ENCODE measurements at places on chromosomes 4 and X. TPM values are rescaled to one million over a fixed set of nuclear protein-coding genes. Genes with fewer than 3 reads are reported as not detected.

PPEF2 gene
- not detected for total RNA-seq

DDIT4L gene
- total RNA-seq: 3.3 TPM

GIMD1 gene
- total RNA-seq: not detected

C1GALT1C1 gene
- 25.0 TPM for total RNA-seq

FGA gene
- not detected for total RNA-seq

ANOS1 gene
- total RNA-seq: not detected

HMX1 gene
- not detected for total RNA-seq

KIF4A gene
- total RNA-seq: 26.5 TPM

RENBP gene
- total RNA-seq: 11.4 TPM

MAB21L2 gene
- total RNA-seq: not detected

NDST4 gene
- total RNA-seq: not detected

PARM1 gene
- not detected for total RNA-seq

IL15 gene
- total RNA-seq: 0.59 TPM

HEPH gene
- not detected for total RNA-seq

HELT gene
- not detected for total RNA-seq

PLXNB3 gene
- 0.91 TPM for total RNA-seq

L1CAM gene
- total RNA-seq: 0.98 TPM

FREM3 gene
- not detected for total RNA-seq

CASP3 gene
- 90.9 TPM for total RNA-seq

All from activated T-helper 2 cell treated with anti-CD3 and anti-CD28 coated beads, Interferon-gamma antibody, Interleukin-2, Interleukin-4, amounts not matched to agents 10 μg/mL and 5 μg/mL and 100 μg/mL, durations not matched to agents 14 hours and 24 hours and 36 hours (primary cell).